SIG-M5 (cell line): ENCODE measurements at places on chromosomes 3 and 15.
A peak's percentile ranks its signal among the peaks of the same experiment; 100 is the strongest.

DNA sequence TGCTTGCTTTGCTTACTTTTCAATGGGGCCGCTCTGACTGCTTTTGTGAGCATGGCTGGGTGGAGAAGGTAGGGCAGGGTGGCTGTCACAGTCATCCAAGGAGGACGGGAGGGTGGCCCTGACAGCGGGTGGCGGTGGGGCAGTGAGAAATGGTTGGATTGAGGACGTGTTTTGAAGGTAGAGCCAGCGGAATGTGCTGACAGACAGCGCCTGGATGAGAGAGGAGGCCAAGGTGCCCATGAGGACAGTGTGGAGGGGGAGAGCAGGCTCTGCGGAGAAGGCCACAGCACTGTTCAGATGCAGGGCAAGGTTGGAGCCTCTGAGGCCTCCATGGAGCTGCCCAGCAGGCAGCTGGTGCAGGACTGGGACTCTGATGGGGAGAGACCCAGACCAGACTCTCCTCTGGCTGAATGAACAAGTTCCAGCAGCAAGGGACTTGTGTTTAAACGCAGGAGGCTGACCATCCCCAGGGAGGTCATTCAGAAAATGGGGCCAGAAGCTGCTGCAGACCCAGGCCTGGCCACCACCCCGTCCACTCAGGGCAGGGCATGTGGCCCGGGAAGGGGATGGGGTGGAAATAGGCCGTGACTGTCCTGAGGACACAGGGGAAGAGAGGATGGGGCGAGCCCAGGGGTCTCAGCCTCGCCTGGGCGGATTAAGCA lies 120.3 kb upstream of the PRR20G start:
- no peak for DNase-seq

DNA sequence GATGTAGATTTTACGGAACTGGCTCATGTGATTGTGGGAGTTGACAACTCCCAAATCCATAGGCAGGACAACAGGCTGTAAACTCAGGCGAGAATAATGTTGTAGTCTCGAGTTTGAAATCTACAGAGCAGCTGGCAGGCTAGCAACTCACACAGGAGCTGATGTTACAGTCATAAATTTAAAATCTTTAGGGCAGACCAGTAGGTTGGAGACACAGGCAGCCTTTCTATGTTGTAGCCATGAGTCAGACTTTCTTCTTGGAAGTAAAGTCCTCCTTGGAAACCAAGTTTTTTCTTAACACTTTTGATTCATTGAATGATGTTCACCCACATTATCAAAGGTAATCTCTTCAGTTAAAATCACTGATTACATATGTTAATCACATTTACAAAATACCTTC lies 89.1 kb upstream of the ALCAM start:
- no peak for DNase-seq

- no peak for DNase-seq
Measured at GRCh38 chr15:26867200-26868007, 542 bp downstream of the GABRA5 start.

DNA sequence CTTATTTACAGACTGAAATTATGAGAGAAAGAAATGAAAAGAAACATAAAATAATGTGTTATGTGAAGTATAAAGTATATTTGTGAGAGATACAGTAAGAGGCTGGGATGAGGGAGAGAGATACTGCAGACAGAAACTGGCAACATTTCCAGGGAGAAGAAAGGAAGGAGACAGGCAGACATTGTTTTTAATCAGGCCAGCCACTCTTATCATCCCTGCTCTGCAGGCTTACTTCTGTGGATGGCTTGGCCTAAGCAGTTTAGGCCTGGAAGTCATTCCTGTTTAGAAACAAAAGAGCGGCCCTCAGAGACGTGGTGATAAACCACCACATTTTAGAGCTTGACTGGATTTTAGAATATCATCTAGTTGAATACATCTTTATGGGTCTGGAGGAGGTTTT lies 12.4 kb downstream of the PCCB start:
- no peak for DNase-seq

GRCh38 chr15:69562564-69562963 lies 109.9 kb downstream of the RPLP1 start:
- DNase-seq = no peak

- DNase-seq = no peak
Measured at GRCh38 chr15:60799885-60800284, 320.9 kb upstream of the ICE2 start.

DNA sequence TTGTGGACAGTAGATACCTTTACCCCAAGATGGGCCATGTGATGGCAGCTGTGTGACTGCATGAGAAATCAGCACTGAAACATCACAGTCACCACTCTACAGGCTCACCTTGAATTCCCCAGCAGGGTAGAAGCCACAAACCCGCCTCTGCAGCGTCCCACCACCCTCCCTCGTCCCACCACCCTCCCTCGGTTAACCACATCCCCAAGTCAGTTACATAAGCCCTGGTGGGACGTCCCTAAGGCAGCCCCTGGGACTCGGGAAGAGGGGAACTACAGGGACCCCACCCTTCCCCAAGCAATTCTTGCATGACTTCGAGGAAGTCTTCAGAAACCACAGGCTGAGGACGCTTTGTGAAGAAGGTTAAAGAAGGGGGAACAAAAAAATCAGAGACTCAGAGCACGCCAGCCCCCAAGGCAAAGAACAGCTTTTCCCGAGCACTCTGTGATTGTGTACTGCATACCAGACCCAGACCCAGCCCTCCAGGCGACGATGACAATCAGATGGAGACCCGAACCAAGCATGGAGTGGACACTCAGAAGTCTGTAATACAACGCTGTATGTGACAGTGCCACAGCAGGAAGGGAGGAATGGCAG lies 60.5 kb downstream of the SH3BP5 start:
- peak; percentile 75 for DNase-seq

GRCh38 chr15:67892559-67893377 lies 52.9 kb upstream of the RNU6-1 start:
- DNase-seq = no peak

GRCh38 chr3:59407425-59407824 lies 357.6 kb upstream of the CFAP20DC start:
- DNase-seq = no peak

DNA sequence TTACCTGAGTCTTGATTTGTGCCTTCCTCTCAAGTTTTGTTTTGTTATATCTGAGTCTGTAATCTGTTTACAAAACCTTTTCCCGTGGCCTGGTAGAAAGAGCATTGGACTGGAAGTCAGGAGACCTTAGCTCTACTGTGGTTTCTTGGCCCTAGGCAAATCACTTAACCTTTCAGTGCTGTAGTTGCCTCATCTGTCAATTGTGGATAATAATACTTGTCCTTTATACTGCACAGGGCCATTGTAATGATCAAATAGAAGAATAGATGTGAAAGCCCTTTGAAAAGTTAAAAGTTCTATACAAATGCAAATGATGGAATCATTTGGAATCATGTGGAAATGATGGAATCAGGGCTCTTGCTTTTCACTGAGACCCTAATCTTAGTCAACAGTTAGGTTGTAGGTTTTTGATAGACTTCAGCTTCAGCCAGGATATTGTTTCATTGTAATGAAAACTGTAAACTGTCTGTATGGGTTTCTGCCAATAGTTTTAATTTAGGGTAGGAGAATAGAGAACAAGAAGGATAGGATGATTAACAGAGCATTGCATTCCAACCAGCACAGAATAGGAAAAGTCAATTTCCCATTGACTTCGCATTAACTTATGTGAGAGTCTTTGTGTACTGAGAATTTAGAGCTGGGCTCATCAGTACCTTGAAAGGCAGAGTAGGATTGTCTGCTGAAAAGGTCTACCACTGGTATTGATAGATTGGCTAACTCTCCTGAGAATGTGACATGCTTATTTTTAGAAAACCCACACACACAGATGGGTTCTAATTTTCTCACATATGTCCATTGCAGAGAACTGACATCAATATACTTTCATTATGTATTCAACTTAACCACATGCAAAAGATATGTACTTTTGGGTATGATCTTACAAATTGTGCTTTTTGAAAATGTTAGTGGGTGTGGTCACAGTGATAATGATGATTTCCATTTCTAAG lies 21.8 kb downstream of the MAP2K5 start:
- DNase-seq = no peak

DNA sequence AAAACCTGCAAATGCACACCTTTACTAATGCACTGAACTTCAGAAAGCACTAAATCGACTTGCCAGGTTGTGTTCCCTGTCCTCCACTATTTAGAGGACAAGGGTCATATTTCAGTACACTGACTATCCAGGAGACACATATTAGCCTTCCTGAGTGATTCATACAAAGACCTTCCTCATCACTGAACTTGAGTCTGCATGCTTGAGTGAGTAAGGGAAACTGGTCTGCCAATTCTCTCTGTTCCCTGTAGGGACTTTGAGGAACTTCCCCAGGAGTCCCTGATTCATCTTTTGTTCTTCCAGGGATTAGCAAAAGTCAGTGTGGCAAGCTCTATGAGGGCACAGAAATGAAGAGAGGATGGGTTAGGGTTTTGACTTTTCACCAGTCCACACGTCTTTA lies 565.9 kb downstream of the PDCD6IP start:
- DNase-seq = no peak

GRCh38 chr3:72018343-72018984 lies 233.5 kb upstream of the PROK2 start:
- DNase-seq = no peak
